ENCODE measurements at places on chromosomes 3 and 15.

DNA sequence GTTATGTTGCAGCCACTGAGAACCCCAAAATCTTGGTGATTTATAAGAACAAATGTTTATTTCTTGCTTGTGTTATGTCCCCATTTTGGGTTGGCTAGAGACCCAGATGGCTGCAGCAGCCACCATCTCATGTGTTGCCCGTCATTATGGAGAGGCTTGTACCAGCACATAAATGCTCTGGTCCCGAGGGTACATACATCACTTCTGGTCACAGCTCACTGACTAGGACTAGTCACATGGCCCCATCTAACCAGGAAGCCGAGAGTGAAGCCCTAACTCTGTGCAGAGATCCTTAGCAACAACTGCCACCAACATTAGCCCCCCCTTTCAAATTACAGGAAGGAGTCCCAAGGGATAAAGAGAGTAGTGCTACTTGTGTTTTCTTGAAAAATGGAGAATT is 25.5 kb upstream of the HACD2 start:
- no peak for DNase-seq

DNA sequence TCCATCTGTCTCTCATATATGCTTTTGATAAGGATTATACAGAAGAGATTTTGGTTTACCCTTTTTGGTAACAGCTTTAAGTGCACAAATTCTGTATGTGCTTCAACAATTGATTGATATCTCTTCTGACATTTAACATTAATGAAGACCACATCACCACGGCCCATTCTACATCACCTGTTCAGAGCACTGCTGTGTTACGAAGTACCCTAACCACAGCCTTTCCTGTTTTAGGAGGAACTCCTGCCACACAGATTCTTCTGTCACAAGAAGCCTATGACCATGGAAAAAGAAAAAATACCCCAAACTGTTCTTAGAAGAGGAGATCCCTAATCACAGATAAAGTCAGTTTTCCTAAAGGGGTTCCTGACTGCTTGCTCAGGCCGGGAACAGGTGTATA is 170.1 kb downstream of the NSUN3 start:
- no peak for DNase-seq

DNA sequence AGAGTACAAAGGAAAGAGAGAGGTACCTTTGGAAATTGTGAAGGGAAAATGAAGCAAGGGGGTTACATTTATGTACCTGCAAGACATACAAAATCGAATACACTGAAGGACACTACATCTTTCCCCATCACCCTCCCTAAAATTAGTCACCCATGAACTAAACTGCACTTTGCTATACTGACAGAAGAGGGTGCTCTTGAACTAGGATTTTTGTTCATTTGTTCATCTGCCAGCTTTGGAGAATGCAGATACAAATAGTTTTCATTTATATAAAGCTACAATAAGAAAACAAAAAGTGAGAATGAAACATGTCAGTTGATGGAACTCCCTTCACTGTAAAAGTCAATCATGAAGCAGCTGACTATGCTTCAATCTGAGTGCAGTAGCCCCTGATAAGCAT is 55.7 kb downstream of the PCCB start:
- DNase-seq = no peak

DNA sequence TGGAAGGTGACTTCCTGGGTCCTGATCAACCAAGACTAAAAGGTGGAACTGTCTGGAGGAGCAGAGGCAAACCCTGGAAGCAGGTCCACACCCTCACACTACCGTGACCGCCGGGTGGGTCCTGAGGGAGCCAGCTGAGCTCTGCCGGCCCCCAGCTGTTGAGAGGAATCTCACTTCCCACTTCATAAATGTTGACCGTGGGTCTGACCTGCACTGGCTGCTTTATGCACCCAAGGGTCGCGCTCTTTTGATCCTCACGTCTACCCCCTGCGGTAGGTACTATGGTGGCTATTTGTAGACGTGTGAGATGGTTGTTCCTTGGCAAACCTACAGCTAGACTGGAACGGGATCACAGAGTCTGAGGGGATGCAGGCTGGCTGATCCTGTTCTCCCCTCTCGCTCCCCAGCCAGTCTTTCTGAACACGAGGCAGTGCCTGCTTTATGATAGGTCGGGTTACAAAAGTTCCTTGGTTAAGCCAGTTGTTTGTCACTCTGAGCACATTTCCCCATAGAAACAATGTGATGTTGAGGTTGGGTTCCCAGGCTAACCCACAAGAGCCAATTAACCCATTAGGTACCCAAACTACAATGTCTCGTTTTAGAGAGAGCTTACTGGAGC is 113.0 kb upstream of the ETV5 start:
- DNase-seq = no peak

DNA sequence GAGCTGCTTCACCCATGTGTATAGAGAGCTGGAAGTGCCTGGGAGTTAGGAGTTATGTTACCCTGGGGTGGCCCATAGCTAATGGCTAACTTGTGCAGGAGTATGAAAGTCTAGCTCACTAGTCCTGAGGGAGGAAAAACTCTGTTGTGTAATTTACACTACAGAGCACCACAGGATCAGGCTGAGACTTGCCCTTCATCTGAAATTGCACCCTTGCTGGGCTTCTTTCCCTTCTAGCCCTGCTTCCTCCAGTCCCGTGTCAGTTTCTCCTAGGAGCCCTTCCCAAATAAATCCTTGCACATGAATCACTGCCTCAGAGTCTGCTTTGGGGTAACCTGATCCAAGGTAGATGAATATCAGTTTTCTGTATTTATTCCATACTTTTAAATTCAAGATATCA is 40.0 kb downstream of the CTXND1 start:
- no peak for DNase-seq

- no peak for DNase-seq
These were observed 42.0 kb downstream of the GSK3B start for GRCh38 chr3:120052225-120052624.

- DNase-seq = peak; percentile 23
These were observed 1.5 kb upstream of the NCK1 start for GRCh38 chr3:136860541-136860940.

GRCh38 chr15:85073556-85074194 is 92.0 kb downstream of the PDE8A start:
- DNase-seq = no peak

- DNase-seq = no peak
These were observed 62.2 kb downstream of the DIPK2A start for GRCh38 chr3:144033863-144034262.

GRCh38 chr3:11392014-11392859 is 120.0 kb downstream of the ATG7 start:
- no peak for DNase-seq

GRCh38 chr3:15601399-15602145 is at the start of the genes BTD and HACL1:
Gene BTD (plus strand): TSS chr3:15601745. CDS start chr3:15635440, 33,695 bp downstream.
Gene HACL1 (minus strand): TSS chr3:15601569. CDS start chr3:15601463, 106 bp downstream.
- DNase-seq = peak; percentile 93

- no peak for DNase-seq
These were observed 197.0 kb downstream of the SQOR start for GRCh38 chr15:45831787-45832186.

GRCh38 chr3:151329363-151329762 is at the start of gene P2RY13:
Gene P2RY13 (minus strand): TSS chr3:151329549. CDS start chr3:151329528, 21 bp downstream.
- DNase-seq = no peak

DNA sequence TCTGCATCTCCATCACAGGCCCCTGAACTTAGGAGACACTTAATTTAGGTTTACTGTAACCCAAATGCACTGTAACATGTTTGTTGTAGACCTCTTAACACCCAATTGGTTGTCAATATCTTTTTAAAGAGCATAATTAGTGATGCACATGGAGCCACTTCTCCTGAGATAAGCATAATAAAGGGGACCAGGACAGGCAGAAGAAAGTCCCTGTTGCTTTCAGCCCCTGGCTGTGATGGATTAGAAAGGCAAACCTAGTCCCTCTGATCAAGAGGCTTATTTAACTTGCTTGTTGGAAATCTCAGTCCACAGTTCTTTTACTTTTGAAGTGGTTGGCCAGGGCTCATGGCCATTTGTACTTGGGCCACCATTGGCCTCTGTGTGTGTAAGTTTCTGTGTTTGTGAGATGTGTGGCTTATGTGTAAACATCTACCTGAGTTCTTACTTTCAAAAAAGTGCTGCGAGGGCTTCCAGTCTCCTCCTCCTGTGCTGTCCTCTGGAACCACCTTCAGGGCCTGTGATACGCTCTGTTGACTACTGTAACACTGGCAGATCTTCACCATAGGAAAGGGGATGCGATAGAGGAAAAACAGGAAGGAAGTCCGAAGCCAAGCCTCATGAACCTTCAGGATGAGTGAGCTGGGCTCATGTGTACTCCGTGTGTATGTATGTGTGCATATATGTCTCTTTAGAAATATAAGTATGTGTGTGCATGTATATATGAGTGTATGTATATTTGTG is 136.2 kb downstream of the EPHB1 start:
- DNase-seq = no peak

DNA sequence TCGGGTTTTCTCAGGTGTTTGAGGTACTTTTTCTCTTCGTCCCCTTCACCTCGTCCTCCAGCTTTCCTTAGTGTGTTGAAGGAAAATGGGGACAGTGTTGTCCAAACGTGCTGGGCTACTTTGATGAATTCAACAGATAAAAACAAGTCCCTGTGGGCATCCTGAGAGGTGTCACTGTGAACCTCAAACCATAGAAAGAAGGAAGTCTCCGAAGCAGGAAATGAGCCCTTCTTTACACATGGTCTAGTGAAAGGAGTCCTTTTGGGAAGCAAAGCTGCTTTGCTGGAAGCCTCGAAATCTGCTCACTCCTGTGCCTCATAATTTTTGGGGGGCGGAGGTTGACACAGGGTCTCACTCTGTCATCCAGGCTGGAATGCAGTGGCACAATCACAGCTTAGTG is 10.6 kb downstream of the IL17RB start:
- DNase-seq = no peak

DNA sequence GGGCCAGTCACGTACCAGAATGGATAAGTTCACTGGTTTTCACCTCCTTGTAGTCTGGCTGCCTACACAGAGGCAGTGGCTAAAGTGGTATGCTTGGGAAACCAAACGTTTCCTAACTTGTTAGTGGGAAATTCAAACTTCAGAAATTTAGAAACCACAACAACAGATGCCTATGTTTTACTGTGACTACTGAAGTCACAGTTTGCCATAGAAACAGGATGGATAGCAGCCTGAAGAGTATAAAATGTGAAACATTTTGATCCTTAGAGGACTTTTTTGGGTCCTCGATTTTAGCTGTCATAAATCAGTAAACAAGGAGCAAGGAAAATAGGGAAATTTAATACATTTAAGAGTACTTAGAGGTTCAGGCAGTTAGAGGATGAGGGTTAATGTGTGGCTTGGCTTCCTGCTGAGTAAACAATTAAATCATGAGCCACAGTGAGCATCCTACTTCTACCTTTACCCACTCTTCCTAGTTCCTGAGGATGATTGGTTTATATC is 48.6 kb downstream of the CMSS1 start:
- DNase-seq = no peak

DNA sequence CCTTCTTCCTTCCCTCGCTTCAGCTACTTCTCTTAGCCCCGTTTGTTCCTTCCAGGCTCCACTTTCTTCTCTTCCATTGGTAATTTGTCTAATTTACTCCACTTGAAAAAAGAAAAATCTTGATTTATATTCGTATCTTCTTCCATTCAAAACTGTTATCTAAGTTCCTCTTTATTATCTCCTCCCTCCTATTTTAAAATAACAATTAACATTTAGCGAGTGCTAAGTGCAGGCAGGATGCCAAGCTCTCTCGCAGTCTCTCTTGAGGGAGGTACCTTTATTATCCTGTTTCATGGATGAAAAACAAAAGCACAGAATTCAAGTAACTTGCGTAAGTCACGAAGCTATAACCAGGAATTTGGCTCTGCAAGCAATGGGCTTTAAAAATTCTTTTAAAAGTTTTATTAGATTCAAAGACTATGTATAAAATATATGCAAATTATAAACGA is 418.9 kb upstream of the NAALADL2 start:
- DNase-seq = no peak

GRCh38 chr3:181174022-181174421 is 184.5 kb upstream of the DNAJC19 start:
- no peak for DNase-seq

DNA sequence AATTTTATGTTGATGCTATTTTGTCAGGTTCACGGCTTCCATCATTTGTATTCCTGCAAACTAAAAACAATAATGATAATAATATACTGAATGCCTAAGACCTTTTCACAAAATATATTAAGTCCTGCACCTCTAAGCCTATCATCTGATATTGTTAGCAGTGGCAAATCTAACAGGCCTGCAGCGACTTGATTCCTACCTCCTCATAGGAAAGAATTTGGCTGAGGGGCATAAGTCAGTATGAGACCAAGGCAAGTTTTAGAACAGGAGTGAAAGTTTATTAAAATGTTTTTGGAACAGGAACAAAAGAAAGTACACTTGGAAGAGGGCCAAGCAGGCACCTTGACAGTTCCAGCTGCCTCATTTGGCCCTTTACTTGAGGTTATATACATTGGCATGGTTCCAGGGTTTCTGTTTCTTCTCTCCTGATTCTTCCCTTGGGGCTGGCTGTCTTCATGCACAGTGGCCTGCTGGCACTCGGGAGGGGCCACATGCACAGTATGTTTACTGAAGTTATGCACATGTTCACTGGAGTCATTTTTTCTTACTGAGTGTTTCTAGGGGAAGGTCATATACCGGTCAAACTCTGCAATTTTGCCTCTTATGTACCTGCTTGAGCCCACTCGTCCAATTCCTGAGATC is 418.1 kb downstream of the EPHA6 start:
- DNase-seq = no peak

DNA sequence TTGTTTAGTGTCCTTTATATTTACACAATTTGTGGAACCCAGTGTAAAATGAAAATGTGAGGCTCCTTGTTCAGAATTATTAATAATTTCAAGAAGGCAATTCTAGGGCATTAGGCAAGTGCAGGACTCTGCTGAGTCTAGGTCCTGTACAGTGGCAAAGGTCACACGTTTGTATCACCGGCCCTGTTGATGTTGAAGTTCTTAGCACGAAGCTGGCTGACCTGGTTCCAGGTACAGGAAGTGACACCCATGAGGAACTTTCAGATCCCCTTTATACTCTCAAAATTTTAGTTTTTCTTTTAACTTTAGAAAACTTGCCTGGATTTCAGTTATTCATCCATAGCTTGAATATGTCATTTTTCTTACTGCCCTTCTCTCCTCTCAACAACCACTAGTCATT is 349.4 kb downstream of the CNTN6 start:
- DNase-seq = no peak

DNA sequence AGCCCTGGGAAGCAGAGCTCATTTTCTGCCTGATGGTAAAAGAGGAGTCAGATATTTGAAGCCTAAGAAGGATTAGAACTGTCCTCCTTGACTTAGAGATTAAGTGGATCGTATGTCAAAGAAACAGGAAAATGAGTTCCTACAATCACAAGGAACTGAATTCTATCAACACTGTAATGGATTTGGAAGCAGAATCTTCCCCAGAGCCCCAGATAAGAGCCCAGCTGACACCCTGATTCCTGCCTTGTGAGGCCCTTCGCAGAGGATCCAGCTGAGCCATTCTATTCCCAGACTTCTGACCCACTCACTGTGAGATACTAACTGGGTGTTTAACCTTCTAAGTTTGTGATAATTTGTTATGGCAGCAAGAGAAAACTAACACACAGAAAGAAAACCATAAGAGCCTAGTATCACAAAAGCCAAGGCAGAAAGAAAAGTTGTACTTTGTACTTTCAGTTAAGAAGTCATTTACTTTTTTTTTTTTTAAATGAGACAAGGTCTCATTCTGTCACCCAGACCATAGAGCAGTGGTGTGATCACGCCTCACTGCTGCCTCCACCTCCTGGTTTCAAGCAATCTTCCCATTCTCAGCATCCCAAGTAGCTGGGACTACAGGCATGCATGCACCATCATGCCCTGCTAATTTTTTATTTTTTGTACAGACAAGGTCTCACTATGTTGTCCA is 61.1 kb upstream of the ZBTB20 start:
- DNase-seq = no peak

GRCh38 chr3:151351219-151351618 is 21.9 kb upstream of the P2RY13 start:
- no peak for DNase-seq

- DNase-seq = no peak
These were observed 13.0 kb downstream of the TGM5 start for GRCh38 chr15:43253431-43254403.
